Myocyte (in vitro differentiated cells): ENCODE measurements at places on chromosomes 3 and 15. TPM values are rescaled to one million over a fixed set of nuclear protein-coding genes. Genes with fewer than 3 reads are reported as not detected.
A peak's percentile ranks its signal among the peaks of the same experiment; 100 is the strongest.

DNA sequence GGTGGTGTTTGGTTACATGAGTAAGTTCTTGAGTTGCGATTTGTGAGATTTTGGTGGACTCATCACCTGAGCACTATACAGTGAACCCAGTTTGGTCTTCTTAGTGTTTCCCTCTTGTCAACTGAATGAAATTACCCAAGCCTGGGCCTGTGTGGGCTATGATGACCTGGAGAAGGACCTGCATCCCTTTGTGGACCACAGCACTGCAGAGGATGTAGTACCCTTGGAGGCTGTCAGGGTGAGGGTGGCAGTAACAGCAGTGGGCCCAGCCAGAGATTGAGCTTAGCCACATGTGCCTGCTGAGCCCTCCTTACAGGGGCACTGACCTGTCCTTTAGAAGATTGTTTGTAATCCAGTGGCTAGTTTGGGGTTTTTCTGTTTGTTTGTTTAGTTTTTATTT, 250.1 kb upstream of the TRIM42 start:
- no peak for DNase-seq

- no peak for DNase-seq
These were observed 167.6 kb upstream of the CADPS start for GRCh38 chr3:63042833-63043232.

- peak; percentile 85 for DNase-seq
These were observed 171.0 kb upstream of the UMPS start for GRCh38 chr3:124558991-124559845.

- DNase-seq, result no peak
These were observed 234.3 kb upstream of the ZPLD1 start for GRCh38 chr3:102200560-102200959.

- DNase-seq, result no peak
These were observed 282.5 kb upstream of the STT3B start for GRCh38 chr3:31250116-31250777.

- DNase-seq, result no peak
These were observed 751.3 kb downstream of the ZNF385D start for GRCh38 chr3:20999661-21000060.

DNA sequence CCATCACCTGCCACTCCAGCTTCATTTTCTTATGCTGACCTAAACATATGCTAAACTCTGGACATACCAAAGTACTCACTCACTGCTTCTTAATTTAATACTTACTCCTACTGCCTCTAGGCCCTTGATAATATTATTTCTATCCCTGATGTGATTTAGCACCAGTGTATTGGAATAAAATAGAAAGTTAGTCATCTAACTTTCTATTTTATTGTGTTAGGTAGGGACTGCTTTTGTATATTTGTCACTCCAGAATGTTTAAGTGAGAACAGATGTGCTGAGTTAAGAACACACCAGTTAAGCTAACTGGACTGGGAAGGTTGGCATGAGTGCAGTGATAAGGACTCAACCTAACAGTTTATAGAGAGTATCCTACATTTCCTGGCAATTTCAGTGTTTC, 6.5 kb upstream of the CLDN16 start:
- no peak for DNase-seq

DNA sequence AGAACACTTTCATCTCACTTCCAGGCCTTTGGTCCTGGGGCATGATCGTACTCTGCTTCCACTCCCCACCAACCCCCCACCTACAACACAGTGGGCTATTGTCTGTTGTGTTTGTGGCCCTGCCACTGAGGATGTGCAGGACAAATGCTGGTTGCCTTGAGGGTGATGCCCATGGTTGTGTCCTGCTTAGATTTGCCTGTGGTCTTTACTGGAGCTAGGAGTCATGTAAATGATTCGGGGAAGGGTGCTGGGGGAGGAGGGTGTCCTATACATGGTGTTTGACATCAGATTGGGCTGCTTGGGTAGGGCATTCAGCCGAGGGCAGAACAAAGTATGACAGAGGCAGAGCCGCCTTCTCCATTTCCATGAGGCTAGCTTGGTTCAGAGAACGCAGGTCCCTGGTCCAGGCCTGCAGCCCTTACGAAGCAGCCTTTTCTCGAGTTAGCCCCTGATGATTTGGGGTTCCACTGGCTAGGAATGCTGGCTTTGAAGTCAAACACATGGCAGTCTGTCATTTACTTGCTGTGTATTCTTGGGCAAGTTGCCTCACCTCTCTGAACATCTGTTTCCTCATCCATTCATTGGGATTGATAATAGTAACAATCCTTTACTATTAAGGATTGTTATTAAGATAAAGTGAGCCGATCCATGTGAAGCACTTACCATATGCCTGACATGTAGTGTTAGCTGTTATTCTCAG, 6.9 kb downstream of the CORO2B start:
- DNase-seq, result no peak

SCN5A gene
- total RNA-seq, result 72.3 and 194 TPM in 2 replicates
